Stimulated activated CD4-positive, alpha-beta T cell treated with anti-CD3 and anti-CD28 coated beads, Interleukin-12 subunit alpha, Interleukin-12 subunit beta, amount 100 ng/mL, for 4 hours (primary cell): ENCODE measurements at places on chromosomes 6 and 20.
A peak's percentile ranks its signal among the peaks of the same experiment; 100 is the strongest.

GRCh38 chr6:1296542-1296941 is 15.4 kb upstream of the FOXQ1 start:
- DNase-seq: no peak

- no peak for DNase-seq
Observed at GRCh38 chr6:167111597-167111996, 11.3 kb upstream of the CCR6 start.

GRCh38 chr6:133906050-133906449 is 17.1 kb downstream of the TCF21 start:
- DNase-seq: no peak

DNA sequence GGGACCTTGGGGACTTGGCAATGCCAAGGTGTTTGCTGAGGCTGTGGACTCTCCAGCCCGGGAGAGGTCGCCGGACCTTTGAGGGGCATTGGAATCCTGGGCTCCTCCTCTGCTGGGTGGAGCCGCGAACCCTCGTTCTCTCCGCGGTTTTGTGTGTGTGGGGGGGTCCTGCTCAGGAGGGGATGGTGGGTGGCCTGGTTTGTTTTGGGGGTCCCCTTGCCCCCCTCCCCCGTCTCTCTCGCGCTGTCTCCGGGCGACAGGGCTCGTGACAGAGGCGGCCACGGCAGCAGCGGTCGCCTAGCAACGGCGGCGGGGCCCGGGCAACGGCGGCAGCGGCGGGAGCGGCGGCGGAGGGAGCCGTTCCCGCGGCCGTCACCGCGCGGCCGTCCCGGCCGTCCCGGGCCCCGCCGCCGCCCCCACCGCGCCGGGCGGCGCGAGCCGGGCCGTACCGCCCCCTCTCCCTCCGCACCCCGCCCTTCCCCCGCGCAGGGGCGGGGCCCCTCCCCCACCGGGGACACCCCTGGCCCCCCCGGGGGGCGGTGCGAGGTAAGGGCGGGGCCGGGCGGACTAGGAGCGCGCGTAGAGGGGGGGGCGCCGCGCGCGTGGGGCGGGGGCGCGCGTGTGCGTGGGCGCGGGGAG is 7.8 kb downstream of the SYNGAP1 start:
- DNase-seq: peak; percentile 60

DNA sequence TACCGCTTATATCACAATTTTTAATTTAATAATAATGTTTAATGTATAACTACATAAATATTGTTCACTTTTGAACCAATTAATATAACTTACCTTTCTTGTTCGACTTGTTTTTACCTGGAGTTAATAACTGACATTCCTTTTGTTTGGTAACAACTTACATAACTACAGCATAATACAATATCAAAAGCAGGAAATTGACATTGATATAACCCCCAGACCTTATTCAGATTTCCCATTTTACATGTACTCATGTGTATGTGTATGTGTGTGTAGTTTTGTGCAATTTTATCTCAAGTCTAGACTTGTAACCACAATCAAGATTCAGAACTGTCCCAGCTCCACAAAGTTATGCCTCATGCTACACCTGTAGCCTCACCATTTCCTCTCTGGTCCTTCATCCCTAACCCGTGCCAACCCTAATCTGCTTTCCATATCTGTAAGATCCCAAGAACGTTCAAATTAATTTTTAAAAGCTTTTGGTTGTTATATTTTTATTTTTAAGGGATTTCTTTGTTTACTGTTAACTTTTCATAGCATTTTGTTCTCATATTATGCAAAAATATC is 190.6 kb downstream of the MANEA start:
- DNase-seq: no peak

- no peak for DNase-seq
Observed at GRCh38 chr6:25637211-25637610, 14.8 kb upstream of the SCGN start.

GRCh38 chr6:96522465-96523009 is 931 bp downstream of the UFL1 start:
- DNase-seq: no peak

DNA sequence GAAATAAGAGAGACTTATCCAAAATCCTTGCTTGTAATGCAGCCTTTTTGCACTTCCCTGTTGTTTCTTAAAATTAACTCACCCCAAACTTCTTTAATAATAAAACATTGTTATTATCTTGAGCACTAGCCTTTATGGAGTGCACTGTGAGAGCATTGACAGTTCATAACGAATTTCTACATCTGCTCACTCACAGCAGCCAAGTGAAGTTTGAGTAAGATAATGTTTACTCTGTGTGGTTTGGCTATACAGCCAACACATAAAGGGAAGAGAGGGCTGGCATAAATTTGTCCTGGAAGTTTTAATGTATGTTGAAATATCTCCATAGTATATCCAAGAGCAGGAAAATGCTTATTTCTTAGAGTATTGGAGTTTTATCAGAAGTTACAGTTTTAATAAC is 227.9 kb downstream of the FRK start:
- no peak for DNase-seq

DNA sequence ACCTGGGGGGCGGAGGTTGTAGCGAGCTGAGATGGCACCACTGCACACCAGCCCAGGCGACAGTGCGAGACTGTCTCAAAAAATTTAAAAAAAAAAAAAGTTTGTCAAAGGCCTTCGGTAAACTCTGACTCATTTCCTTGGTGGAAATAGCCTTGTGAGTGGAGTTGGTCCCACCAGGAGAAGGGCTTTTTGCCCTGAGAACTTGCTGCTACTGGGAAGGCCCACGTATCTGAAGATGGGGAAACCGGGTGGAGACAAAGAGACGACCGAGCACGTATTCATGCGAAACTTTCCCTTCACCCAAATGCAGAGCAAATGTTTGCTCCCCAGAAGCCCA is 51.7 kb downstream of the SLC22A23 start:
- no peak for DNase-seq

DNA sequence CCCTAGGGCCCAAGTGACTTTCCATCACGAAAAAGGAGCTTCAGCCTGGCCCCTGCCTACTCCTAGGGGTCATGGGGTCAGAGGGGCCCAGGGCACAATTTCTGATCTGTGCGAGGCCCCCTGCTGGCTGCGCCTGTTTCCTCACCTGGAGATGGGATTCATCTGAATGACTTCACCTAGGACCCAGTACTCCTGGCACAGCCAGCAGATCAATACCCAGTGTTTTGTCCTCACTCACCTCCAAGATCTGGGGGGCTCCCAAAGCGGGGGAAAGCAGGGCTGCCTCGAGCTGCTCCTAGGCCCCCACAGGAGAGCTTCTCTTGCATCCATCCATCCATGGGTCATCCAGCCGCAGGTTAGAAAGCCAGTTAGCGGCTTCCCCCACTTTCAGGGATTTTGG is 33.8 kb downstream of the CD40 start:
- no peak for DNase-seq

GRCh38 chr20:1937316-1937976 is 42.2 kb downstream of the SIRPA start:
- DNase-seq: no peak

- no peak for DNase-seq
Observed at GRCh38 chr6:148382861-148383260, 40.2 kb downstream of the SASH1 start.

GRCh38 chr20:58623579-58624473 is 27.3 kb upstream of the STX16 start:
- DNase-seq: no peak

GRCh38 chr20:25535762-25536161 is 49.6 kb downstream of the NINL start:
- no peak for DNase-seq

DNA sequence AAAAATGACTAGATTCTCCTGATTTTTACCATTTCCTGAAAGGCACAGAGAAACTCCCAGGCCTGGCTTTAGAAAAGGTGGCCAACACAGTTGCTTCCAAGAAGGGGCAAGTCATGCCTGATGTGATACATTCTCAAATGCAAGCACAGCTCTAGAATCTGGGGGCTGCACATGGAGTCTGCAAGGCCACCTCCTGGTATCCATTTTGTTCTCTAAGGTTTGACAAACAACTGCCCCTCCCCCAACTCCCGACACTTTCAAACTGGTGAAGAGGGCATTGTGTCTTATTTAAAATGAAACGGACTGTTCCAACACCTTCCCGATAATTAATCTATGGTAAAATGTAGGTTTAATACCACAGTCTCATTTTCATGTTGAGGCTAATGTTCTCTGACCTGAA is 220.2 kb upstream of the CEP162 start:
- no peak for DNase-seq

DNA sequence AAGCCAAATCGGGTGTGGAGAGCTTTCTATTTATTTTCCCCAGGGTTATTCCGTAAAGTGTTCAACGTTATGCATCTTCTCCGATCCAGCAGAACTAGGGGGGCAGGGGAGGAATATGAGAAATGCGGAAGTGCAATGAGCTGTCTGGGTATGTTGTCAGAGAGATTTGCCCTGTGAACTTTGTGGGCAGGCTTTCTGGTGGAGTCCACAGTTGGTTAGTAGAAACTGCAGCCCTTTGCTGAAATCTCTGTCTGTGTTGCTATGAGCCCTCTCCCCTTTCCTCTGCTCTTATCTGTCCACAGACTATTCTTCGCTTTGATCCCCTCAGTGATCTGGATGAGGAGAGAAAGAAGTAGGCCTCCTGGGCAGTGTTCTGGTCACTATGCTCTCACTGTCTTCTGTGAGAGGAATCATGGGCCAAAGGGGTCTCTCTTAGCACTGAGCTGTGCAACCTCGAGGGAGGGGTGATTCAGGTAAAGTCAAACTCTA is 158.9 kb upstream of the FUT9 start:
- DNase-seq: no peak

- DNase-seq: no peak
Observed at GRCh38 chr6:93516441-93516840, 97.1 kb upstream of the EPHA7 start.

DNA sequence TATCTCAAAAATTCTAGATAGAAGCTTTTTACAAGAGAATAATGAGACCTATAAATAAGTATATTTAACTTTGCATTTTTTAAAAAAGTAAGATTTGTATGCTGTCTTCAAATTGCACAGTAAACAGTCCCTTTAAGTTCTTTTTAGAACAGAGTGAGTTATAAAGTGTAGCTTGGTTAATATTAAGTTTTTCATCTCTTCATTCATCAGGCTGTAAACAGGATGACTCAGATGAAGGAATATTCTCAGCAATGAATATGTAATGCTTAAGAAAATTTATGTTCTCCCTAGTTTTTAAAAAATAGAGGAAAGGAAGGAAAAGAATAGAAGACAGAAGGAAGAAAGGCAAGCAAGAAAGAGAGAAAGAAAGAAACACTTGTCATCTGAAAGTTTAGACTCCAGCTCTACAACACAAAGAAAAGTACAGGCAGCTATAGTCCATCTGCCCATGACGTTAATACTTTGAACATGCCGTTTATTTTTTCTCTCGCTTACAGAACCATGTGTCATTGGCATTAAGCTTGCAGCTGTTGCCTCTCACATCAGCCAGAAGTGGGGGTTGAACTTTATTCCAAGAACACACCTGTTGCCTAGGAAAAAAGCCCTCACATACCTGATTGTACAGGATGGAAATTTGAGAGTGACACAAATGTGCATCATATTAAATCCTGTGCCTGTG is 36.1 kb downstream of the CAP2 start:
- DNase-seq: no peak

GRCh38 chr6:24408719-24409410 is 6.1 kb downstream of the MRS2 start:
- DNase-seq: no peak

DNA sequence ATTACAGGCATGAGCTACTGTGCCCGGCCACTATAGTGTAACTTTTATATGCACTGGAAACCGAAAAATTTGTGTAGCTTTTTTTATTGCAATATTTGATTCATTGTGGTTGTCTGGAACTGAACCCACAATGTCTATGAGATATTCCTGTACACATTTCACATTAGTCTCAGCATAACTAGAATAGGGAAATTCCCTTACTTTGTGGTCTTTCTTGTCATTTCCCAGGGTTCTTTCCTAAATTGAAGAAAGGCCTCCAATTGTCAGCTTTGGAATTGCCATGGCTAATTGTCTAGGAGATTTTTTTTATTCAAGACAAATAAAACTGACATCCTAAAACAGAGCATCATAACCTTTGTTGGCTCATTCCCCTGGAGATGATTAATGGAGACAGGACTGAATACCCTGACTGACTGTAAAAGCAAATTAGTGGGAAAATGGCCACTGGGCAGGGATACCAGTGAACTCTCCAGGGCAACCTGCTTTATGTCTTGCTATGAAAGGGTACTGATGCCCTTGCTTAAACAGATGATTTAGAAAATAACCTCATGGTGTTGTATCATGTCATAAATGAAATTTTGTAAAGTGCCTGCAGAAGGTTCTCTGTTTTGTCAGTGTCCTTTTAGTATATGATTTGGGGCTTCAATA is 576.9 kb downstream of the RFPL4B start:
- no peak for DNase-seq

- DNase-seq: no peak
Observed at GRCh38 chr20:56978475-56978874, 288.0 kb downstream of the BMP7 start.

- no peak for DNase-seq
Observed at GRCh38 chr6:99353126-99353525, 3.7 kb upstream of the FAXC start.

GRCh38 chr6:138988469-138988834 is 399 bp upstream of the REPS1 start:
- DNase-seq: no peak

DNA sequence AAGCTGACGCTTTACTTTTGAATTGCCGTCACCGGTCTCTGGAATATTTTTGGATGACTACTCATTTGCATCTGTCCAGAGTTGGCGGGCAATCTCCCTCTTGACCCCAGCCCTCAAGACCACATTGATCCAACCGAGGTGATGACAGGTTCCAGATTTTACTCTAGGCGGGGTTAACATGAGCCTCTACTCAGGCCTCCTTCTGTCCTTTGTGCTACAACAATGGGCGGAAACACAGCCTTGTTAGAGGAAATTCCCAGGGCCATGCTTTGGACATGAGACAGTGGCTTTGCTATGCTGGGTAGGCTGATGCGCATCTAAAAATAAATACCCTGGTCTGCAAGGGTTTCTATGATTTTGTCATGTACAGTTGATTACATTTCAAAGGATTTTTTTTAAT is 27.0 kb upstream of the ADGRF5 start:
- DNase-seq: no peak

GRCh38 chr20:62123450-62124118 is 1.3 kb downstream of the LSM14B start:
- no peak for DNase-seq
